Stimulated activated naive CD8-positive, alpha-beta T cell treated with anti-CD3 and anti-CD28 coated beads, Interleukin-15, amount 100 ng/mL, for 72 hours (primary cell): ENCODE measurements at places on chromosomes 13 and 19.

DNA sequence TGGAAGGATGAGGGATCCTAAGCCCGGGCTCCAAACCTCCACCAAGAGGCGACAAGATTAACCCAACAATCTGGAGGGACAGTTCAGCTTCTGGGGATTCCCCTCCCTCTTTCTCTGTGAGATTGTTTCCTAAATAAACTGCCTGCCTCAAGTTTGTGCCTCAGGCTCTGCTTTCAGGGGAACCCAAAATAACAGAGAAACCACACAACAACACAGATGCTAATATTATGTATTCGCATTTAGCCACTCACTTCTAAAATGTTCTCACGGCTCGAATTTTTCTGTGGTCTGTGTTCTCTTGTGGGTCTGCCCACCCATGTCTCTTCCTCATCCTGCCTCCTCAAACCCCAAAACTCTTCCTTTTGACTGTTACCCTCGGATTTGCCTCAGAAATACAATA is 1381.1 kb upstream of the SLC10A2 start:
- no peak for DNase-seq

- DNase-seq = no peak
These were observed 15.7 kb upstream of the TIMM44 start for GRCh38 chr19:7959211-7959610.

DNA sequence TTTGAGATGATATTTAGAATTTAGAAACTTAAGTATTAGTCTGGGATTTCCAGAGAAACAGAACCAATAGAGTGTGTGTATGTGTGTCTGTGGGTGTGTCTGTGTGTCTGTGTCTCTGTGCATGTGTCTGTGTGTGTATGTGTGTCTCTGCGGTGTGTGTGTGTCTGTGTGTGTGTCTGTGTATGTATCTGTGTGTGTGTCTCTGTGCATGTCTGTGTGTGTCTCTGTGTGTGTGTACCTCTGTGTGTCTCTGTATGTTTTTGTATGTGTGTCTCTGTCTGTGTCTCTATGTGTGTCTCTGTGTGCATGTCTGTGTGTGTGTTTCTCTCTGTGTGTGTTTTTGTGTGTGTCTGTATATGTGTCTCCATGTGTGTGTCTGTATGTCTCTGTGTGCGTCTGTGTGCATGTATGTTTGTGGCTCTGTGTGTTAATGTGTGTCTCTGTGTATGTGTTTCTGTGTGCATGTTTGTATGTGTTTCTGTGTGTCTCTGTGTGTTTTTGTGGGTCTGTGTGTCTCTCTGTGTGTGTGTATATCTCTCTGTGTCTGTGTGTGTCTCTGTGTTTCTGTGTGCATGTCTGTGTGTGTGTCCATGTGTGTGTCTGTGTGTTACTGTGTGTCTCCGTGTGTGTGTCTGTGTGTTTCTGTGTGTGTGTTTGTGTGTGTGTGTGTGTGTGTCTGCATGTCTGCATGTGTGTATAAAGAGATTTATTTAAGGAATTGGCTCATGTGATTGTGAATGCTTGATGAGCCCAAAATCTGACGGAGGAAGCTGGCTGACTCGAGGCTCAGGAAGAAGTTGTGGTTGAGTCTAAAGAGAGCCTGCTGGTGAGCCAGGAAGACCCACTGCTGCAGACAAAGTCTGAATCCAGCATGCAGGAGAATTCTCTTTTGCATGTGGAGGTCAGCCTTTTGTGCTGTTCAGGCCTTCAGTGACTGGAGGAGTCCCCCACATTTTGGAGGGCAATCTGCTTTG is 22.2 kb downstream of the GPR42 start:
- no peak for DNase-seq

GRCh38 chr13:39281539-39282150 is 243.4 kb downstream of the NHLRC3 start:
- no peak for DNase-seq

DNA sequence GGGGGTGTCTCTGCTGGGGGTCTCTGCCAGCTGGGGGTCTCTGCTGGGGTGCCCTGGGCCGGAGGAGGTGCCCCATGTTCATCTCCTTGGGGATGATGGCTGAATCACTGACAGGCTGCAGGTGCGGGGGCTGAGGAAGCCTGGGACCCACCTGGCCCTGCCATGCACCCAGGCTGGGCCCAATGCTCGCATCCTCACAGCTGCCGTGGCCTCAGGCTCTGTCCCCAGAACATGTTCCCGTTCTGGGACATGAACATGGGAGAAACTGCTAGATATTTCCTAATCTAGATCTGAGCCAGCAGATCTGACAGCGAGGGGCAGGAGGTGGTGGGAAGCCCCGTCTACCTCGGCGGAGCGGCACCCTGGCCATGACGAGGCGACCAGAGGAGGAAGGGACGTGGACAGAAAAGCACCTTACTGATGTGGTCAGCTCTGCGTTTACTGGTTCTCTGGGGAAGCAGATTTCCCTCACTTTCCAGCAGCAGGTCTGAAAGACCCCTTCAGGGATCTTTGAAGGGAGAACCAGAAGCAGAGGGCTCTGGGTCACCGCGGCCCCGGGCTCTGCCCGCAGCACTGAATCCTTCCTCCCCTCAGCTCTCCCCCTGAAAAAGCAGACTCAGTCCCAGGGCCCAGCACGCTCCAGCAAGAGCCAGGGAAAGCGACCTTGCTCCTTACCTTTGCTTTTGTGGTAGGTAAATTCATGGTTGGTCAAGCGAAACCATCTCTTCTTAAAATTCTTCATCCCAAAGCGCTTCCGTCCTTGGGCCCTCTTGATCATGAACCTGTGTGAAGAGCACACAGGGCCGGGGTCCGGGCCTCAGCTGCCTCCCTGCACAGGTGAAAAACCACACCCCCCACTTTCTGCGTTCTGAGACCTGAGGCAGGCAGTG is 26.5 kb upstream of the C13orf46 start:
- DNase-seq = no peak

DNA sequence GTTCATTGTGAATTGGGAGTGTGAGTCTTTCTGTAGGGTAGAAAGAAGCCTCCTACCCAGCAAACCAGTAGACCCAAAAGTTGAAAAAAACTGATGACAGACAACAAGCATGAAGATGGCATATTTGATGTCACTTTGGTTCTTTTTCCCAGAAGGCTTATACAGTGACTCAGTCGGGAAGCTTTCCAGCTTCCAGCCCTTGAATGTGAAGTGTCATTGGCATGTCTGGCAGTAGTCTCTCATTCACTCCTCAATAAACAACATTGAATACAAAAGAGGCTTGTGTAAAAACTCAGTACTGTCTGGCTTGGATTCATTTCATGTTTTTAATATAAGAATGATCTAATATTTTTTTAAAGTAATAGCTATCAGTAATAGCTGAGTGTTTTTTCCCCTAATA is 68.7 kb downstream of the IPO5 start:
- DNase-seq = no peak

- DNase-seq = no peak
These were observed 20.2 kb downstream of the LIG4 start for GRCh38 chr13:108195146-108195545.

- peak; percentile 62 for DNase-seq
These were observed 9.4 kb downstream of the SIRT6 start for GRCh38 chr19:4172861-4173473.

- peak; percentile 79 for DNase-seq
These were observed at the start of gene NUDT19 for GRCh38 chr19:32691291-32691951. Gene NUDT19 (plus strand): TSS chr19:32691821. CDS start chr19:32691961, 140 bp downstream.

- no peak for DNase-seq
These were observed 1.1 kb downstream of the RPL21 start for GRCh38 chr13:27252467-27252866.

DNA sequence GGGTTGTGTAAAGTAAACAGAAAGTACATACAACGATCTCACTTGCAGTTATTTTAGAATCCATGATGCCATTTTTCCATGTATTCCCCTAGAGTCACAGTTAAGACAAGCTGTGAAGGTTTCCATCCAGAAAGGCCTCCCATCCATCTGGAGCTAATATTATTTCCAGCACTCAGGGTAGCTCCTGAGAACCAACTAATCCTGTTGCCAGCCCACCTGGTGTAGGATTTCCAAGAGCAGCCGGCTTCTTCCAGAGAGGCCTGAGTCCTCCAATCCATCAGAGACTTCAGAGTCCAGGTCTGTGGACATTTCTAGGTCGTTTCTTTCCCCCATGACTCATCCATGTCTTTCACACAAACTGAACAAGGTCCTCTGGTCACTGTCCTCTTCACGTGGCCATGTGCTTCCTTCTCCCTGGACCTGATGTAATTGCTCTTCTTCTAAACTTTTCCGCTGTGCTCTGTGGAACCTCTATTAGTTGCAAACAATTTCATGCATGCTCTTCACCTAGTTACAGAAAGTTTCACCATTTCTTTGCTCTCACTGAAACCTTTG is 270.3 kb upstream of the TMTC4 start:
- no peak for DNase-seq

DNA sequence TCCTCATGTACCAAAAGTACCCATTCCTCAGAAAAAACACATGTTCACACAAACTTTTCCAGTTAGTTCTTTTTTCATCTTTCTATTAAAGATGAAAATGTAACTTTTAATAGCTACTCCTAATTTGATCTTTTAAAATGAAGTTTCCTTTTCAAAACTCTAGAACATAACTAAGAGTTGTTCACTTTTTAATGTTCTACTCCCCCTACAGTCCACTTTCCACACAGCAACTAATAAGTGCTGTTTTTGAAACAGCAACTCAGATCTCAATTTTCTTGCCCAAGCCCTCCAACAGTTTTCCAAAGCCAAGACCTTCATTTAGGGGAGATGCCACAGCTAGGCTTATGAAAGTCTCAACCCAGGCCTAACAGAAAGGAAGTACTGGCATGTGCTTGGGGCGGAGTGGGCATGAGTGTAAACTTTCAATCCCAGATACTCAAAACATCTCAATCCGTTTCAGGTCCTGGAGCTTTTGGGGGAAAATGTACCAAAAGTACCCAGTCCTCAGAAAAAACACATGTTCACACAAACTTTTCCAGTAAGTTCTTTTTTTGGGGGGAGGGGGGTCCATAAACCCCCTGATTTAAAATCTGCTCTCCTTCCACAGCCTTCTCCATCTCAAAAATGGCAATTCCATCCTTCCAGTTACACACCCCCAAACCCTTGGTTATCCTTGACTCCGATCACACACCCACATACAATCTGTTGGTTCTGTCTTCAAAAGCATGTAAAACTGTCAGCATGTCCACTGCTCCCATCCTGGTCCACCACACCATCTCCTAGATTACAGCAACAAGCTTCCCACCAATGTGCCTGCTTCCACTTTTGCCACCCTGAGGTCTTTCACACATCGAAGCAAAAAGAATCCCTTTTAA is 2.0 kb downstream of the FBL start:
- no peak for DNase-seq

DNA sequence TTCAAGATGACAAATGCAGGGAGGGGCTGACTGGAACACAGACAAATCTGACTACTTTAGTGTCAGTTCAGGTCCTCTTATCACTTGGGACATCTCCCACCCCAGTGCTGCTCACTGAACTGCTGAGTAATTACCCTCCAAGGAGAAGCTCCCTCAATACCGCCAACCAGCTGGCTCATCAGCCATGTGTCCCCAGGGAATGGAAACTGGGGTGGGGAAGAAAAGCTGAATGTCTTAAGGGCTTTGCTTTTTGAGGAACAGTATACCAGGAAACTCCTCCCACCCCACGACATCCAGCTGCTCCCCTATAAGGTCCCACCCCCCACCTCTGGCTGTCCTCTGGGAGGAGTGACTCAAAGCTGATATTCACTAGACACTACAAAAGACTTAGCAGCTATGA is 2.0 kb downstream of the ZNF823 start:
- no peak for DNase-seq

DNA sequence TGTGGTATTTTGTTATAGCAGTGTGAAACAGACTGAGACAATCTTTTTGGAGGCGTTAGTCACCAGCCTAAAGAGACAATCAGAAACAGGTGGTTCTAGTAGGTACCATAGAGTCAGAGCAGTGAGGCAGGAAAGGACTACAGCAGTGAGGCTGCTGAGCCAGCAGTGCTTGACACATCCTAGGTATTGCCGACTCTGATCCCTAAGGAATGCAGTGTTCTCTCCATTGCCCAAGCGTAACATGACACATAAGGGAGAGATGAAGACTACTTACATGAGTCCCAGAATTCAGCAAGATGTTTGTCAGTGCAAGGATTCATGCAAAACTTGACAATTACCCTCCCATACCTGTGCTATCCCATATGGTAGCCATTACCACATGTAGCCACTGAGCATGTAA is 62.4 kb upstream of the XPO4 start:
- no peak for DNase-seq

GRCh38 chr13:76968041-76968440 is 19.7 kb downstream of the ACOD1 start:
- no peak for DNase-seq

DNA sequence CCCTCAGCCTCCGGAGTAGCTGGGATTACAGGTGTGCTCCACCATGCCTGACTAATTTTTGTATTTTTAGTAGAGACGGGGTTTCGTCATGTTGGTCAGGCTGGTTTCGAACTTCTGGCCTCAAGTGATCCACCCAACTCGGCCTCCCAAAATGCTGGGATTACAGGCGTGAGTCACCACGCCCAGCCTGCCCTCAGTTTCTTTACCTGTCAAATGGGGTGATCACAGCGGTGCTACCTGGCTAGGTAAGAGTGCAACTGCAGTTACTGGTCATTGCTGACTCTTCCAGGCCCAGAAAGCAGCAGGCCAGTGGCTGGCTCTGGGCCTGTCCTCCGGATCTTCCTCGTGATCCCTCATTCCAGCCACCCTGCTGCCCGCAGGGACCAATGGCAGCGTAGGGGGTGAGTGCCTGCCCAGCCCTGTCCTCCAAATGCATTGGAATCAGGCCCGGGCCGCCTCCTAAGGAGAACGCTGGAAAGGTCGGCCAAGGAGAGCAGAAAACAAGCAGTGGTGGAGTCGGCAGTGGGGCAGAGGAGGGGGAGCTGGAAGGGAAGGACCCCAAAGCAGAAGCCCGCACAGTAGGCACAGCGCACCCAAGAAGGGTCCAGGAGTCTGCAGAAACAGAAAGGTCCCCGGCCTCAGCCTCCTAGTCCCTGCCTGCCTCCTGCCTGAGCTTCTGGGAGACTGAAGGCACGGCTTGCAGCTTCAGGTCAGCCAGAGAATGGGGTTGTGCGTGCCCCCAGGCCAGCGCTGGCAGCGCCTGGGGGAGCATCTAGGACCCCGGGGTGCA is 1.8 kb upstream of the SLC27A1 start:
- no peak for DNase-seq

- no peak for DNase-seq
These were observed 7.1 kb upstream of the DHRS12 start for GRCh38 chr13:51811046-51811445.

DNA sequence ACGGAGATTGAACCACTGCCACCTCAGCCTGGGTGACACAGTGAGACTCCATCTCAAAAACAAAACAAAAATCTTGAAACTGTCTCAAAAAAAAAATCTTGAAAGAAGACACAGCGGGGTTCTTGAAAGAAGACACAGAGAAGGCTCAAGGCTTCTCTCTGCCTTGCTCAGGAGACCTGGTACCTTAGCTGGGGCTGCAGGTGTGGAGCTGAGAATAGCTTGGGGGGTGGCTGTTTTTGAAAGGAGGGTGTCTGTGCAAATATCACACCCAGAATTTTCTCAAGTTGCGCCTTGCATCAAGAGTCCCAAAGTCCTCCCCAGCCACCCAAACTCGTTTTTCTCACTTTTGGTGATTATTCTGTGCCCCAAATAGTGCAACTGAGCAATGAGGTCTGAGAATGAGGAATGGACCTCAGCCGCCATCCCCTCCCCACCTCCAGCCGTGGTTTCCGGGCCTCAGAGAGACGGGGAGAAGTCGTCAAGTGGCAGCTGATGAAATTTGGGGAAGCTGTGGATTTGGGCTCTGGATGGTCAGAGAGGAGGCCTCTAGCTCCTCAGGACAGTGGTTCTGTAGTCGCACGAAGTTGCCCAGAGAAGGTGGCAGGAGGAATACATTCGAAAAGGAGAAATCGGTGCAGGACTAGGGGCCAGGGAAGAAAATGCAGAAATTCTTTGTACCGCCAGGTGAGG is 8.8 kb downstream of the S1PR2 start:
- DNase-seq = no peak
